ENCODE measurements at places on chromosomes 7 and 10. TPM values are rescaled to one million over a fixed set of nuclear protein-coding genes. Genes with fewer than 3 reads are reported as not detected.

DNA sequence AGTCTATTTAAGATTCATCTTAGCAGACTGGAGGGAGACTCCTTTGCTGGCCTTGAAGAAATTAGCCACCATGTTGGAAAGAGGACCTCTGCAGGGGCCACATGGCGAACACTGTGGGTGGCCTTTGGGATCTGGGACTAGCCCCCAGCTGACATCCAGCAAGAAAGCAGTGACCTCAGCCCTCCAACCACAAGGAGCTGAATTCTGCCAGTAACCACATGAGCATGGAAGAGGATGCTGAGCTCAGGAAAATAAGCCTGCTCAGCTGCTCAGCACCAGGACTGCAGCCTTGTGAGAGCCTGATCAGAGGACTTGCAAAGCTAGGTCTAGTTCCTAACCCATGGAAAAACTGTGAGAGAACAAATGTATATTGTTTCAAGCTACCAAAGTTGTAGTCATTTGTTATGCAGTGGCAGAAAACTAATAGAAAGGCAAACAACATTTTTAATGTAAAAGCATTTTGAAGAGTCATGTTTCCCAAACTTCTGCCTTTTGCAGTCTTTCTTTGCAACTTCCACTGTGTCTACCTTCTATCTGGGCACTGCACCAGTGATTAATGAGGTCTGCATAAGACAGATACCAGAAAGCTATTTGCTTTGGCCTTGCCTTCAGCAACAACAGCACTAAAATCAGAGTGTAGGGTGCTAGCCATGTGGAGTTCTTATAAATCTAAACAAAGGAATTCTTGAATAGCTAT lies 183.7 kb downstream of the FGFR2 start:
- DNase-seq = no peak

DNA sequence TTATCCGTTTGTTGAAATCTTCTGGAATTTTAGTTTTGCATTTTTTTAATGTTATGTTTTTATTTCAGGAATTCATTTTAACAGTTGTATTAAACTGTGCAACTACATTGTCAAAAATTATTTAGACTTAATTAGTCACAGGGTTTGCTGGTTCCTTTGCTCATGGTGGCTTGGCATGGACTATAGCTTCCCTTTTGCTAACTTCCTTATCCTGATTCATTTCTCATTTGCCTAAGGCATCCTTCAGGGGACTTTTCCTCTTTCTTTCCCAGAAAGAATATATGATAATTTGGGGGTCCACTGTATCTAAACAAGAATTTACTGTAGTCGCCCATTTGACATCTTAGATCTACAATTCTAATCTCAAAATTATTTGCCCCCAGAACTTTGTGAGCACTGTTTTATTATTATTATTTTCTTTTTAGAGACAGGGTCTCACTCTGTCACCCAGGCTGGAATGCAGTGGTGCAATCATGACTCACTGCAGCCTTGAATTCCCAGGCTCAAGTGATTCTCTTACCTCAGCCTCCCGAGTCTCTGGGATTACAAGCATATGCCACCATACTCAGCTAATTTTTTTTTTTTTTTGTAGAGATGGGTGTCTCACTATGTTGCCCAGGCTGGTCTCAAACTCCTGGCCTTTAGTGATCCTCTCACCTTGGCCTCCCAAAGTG lies 13.9 kb downstream of the FIGNL1 start:
- no peak for DNase-seq

Gene ARL3
- 16.9 TPM for total RNA-seq

GRCh38 chr7:119233015-119233414 lies 1008.5 kb downstream of the ANKRD7 start:
- no peak for DNase-seq

DNA sequence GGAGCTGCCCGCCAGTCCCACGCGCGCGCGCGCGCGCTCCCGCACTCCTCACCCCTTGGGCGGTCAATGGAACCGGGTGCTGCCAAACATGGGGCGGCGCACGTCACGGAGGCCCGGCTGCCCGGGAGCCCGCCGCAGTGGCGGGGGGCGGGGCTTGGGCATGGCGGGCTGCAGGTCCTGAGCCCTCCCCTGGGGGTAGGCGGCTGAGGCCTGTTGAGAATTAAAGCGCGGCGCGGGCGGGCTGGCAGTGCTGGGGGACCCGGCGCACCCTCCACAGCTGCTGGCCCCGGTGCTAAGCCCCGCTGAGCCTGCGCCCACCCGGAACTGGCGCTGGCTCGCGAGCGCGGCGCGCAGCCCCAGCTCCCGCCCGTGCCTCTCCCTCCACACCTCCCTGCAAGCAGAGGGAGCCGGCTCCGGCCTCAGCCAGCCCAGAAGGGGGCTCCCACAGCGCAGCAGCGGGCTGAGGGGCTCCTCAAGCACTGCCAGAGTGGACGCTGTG lies 634.2 kb downstream of the ANKRD7 start:
- DNase-seq = peak; percentile 32

Gene PPP1R17
- total RNA-seq = 1.7 TPM

- no peak for DNase-seq
Measured at GRCh38 chr7:157395206-157395605, 58.4 kb downstream of the DNAJB6 start.

Gene AUTS2
- 256 TPM for total RNA-seq

GRCh38 chr10:113920875-113921274 lies 66.4 kb downstream of the NHLRC2 start:
- no peak for DNase-seq

Gene COBL
- total RNA-seq = 52.3 TPM

DNA sequence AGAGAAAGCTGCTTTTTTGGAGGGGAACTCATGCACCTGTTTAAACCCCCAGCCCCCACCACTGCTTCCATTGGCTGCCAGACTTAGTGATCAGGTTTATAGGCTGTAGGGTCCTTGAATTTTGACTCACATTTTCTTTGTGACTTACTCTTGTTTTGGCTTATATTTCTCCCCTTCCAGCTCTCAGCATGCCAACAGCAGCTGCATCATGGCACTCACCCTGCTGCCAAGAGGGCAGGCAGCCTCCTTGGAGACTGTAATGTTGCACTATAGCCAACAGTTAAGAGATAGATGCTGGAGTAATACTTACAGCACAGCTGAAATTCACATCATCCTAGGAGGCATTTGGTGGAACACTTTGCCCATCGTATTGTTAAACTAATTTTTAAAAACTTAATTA lies 98.0 kb upstream of the GLCCI1 start:
- no peak for DNase-seq

- no peak for DNase-seq
Measured at GRCh38 chr10:119207713-119208552, 562 bp downstream of the GRK5 start.

- DNase-seq = no peak
Measured at GRCh38 chr10:125756196-125756595, 19.4 kb downstream of the MMP21 start.

DNA sequence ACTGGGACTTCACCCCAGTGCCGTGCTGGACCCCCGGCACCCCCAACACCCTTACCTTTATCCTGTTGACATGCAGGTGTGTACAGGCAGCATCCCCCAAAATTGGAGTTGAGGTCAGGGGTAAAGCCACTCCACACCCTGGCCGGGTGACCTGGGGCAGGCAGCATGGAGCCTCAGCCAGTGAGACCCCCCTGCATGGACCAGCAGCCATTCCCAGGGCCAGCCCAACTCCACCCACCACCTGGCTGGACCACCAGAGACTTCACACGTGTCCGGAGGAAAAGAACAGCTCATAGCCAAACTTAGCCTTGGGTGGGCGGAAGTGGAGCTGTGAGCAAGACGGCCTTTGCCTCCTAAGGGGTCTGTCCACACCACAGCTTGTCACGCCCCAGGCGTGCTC lies 413.0 kb upstream of the FOXK1 start:
- no peak for DNase-seq

DNA sequence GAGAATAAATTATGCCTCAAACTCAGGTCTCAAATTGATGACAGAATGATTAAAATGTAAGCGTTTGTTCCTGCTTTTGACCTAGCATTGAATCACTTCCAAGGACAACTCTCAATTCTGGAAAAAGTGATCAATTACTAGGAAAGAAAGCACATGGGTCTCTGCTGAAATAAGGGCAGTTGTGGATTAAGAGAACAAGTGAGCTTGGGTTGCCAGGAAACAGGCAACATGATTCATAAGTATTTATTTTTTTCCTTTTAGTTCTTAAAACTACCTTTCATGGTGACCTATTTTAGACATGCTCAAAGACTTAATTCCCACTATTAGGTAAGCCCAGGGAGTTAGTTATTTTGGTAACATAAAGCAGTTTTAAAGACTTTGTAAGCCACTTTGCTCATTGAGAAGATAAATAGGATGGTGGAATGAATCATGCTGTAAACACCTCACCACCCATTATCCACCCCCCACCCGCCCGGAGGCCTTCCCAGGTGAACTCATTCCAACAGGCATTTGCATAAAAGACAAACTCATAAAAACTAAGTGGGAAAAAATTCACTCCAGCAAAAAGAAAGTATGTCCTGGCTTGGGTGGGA lies 728.3 kb downstream of the SORCS1 start:
- DNase-seq = no peak

Gene ANXA8
- 0.22 TPM for total RNA-seq

DNA sequence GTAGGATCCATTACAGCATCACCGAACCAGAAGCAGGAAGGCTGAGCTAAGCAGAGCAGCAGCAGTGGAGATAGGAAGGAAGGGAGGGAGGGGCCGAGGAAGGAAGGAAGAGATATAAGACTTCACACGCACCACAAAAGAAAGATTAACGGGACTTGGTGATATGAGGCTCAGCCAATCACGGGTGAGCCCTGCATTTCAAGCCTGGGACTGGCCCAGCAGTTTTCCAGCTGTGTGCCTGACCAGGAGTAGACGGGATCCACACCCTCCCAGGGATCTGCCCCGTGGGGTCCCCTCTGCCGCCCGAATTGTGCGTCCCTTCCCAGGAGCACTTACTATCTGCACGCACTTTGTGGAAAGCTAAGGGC lies 16.2 kb downstream of the ATG9B start:
- DNase-seq = peak; percentile 40

Gene KLLN
- total RNA-seq = 0.61 TPM

Gene KIFBP
- total RNA-seq = 45.5 TPM

- DNase-seq = peak; percentile 23
Measured at GRCh38 chr7:5360451-5360850, 63.2 kb downstream of the TNRC18 start.

Gene ADAM22
- 8.7 TPM for total RNA-seq

Data from H9 (cell line).